ENCODE measurements at places on chromosomes 12 and 14.

GRCh38 chr14:77053046-77053841, 24.7 kb upstream of the IRF2BPL start:
- peak; percentile 21 for DNase-seq

GRCh38 chr12:109147954-109148353, 31.6 kb downstream of the ACACB start:
- DNase-seq, result no peak

DNA sequence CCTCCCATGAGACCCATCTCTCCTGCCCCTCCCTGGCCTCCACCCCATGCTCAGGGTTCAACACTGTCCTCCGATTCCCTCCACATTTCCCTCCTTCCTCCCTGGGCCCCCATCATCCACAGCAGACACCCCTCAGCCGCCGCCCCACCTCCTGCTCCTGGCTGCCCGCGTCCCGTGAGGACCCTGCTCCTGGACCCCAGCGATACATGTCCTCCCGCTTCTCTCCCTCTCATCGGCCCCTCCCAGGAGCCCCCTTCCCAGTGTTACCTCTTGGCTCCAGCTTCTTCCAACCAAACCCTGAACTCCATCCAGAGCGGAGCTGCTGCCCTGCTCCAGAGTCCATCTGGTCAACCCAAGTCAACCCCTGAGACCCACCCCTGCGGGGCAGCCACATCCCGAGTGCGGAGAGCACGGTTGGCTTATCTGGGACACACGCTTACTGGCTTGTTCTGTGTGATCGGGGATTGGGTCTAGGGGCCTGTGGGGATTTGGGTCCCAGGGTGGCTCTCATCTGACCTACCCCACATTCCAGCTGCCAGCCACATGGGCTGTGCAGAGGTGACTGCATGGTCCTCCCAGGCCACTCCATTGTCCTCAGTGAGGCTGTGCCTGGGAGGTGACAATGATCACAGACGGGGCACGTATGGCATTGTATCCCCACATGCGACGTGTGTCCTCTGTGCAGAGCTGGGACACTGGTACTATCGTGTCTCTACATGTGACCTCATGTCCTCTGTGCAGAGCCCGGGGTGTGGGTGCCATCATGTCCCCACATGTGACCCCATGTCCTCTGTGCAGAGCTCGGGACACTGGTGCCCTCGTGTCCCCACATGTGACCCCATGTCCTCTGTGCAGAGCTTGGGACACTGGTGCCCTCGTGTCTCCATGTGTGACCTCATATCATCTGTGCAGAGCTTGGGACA, 333.6 kb downstream of the ADGRD1 start:
- no peak for DNase-seq

DNA sequence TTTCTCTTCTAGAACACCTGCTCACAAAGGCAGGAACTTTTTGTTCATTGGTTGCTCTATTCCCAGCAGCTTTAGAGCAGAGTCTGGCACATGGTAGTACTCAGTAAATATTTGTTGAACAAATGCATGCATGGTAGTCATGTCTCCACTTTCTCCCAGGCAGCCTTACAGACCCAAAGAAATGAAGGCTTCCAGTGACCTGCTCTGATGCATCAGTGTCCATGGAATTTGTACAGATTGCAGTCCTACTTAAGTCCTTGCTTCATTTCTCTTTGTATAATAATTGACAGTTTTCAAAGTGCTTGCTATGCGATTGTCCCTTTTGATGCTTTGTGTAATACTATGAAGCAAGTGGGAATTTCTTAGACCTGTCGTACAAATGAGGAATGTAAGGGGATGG, 119.6 kb downstream of the DERA start:
- DNase-seq, result no peak

DNA sequence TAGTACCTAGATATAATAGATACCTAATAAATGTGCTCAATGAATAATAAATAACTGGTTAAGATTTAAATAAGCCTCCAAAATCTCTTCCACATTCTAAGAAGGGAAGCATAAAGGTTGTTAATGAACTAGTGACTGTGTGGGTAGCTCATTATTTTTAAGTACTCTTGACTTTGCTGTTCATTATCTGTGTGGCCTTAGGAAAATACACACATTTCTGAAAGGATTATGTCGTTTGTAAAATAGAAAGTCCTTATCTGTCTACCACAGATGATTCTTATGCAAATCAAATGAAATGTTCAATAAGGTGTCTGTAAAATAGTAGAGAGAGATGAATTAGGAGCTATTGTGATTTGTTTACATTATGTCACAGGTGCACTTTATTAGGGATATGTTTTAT, 119.5 kb downstream of the LRRK2 start:
- DNase-seq, result no peak

- no peak for DNase-seq
Measured at GRCh38 chr12:84512751-84513150, 399.8 kb downstream of the SLC6A15 start.

- DNase-seq, result no peak
Measured at GRCh38 chr12:20493934-20494333, 125.6 kb downstream of the PDE3A start.

GRCh38 chr14:29220566-29220965, 454.0 kb downstream of the FOXG1 start:
- DNase-seq, result no peak

- DNase-seq, result no peak
Measured at GRCh38 chr12:82746668-82747067, 60.0 kb downstream of the TMTC2 start.

DNA sequence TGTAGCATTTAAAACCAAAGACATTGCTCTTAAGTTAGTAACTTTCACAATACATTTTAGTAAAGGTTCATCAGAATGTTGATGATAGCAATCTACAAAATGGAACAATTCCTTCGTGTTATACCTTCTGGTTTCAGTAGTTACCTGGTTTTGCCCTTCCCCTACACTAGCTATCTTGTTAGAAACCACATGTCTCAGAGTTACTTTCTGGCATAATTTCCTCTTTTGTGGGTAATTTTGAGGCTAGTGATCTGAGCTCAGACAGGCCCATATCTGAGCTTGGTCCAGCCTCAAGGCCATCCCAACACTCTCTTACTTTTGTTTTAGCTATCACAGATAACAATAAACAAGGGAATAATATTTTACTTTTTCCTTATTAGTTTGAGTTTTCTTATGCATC, 196.9 kb downstream of the KITLG start:
- no peak for DNase-seq

DNA sequence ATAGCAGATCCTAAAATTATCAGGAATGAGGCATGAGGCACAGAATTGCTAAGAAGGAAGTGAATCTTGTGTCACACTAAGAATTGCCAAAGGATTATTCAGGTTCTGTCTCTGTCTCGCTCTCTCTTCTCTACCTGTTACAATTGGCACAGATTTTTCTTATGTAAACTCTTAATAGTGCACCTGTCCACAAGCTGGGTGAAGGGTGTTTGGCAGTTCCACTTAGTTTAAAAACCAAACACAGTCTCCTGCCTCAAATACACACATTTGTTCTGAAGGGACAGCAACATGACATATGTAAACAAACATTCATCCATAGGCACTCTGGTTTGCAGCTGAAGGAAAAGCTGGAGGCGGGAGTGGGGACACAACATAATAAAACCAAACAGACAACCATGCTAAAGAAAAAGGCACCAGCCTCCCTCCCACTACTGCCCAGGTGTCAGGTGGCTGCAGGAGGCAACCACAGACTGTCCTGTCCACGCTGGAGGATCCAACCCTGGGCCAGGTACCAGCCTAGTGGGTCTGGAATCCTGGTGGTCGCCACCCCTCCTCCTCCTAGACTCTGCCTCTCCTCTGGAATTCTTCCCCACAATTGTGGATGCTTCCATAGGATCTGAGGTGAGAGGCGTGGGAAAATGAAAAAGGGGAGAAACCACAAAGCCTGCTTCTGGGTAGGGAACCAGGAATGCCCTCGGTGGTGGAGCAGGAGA, 81.2 kb downstream of the TMEM260 start:
- no peak for DNase-seq

Data from C1 segment of cervical spinal cord (tissue), 14 donors.